ENCODE measurements at places on chromosomes 3 and 15. TPM values are rescaled to one million over a fixed set of nuclear protein-coding genes. Genes with fewer than 3 reads are reported as not detected.

SPINT1 gene
- 57.9 TPM for total RNA-seq

EIF3J gene
- 165 TPM for total RNA-seq

CD200 gene
- 0.44 TPM for total RNA-seq

ACAD9 gene
- total RNA-seq: 43.1 TPM

CHRNA7 gene
- total RNA-seq: 0.23 TPM

SLC2A2 gene
- total RNA-seq: not detected

SPINK8 gene
- not detected for total RNA-seq

CAMP gene
- 2.4 TPM for total RNA-seq

Data from MCF 10A (cell line).